ENCODE measurements at places on chromosomes 5 and 9.

- DNase-seq: no peak
These were observed 7.7 kb upstream of the ZCCHC10 start for GRCh38 chr5:133034064-133034463.

DNA sequence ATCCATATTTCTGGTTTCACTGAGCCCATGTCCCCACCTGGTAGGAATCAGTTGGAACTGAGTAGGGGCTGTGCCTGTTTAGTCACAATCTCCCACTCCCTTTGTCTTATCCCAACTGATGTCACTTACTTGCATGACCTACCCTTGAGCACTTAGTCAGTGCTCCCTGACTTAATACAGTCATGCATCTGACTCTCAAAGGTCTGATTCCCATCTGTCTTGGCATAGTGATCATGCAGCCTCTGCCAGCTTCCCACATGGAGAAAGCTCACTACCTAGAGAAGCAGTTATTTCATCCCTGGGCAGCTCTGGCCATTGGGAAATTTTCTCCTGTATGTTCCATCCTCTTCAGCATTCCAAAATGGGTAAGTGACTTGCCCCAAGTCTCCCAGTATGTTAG lies 24.8 kb downstream of the ABLIM3 start:
- DNase-seq: no peak

DNA sequence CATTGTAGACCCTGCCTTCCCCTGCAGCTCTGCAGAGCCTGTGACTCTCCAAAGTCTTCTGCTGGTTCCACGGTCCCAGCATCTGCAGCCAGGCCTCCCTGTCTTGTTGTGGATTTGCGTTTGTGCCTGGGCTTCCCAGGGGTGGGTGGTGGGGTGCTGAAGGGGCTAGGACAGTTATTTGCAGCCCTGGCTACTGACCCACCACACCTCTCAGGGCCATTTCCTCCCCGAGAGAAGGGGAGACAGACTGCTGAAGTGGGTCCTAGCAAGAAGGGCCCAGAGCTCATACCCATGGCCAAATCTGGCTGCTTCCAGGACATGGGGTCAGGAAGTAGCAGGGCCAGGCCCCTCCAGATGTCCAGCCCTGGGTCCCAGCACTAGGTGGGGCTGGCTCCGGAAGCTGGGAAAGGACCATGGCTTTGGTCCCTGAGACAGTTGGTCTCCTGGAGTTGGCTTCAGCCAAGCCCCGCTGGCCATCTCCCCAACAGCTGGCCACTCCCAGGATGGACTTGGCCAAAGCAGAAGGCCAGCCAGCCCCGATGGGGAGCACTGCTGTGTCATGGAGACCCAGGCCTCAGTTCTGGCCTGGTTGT lies 26.3 kb downstream of the GSN start:
- DNase-seq: no peak

GRCh38 chr5:157581901-157582300 lies 6.3 kb upstream of the ADAM19 start:
- DNase-seq: no peak

DNA sequence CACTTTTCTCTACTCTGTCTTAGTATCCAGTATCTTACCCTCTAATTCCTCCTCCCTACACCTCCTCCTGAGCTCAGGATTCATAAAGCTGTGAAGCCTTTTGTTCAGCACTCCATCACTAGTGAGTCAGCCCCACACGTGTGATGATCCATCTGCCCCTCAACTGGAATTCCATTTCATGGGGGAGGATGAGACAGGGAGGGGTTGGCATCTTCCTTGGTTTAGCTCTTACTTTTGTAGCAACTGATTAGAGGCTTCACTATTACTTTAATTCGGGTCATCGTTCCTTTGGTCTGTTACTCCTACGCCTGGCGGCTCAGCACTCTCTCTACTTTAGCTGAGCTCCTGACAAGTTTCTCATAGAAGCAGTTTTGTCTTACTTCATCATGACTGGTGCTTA lies 11.8 kb downstream of the BTNL8 start:
- no peak for DNase-seq

- no peak for DNase-seq
These were observed 89.8 kb downstream of the PSAT1 start for GRCh38 chr9:78386773-78387172.

GRCh38 chr9:120655005-120655622 lies 59.2 kb downstream of the MEGF9 start:
- no peak for DNase-seq

DNA sequence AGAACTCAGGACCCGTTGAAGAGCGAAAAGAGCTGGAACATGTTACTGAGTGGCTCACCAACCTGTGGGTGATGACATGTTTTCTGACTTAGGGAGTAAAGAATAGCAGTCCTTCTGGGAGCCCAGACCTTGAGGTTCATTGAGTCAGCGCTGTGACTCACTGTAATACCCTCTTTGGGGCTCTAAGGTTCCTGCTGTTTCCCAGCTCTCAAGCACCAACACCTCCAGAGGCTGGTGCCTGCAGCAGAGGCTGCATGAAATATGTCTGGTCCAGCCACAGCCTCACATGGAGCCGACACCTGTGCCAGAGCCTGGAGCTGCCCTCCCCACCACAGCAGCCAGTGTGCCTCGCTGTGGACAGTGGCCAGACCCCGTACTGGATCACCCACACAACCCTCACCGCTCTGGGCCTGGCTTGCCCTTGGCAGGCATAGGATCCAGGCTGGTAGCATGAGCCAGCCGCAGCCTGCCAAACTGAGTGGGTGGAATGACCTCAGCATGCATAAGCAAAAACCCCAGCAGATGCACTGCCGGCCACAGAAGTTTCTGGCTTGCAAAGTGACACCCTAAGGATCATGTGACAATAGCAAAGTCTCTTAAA lies 143.5 kb upstream of the MRPS30 start:
- DNase-seq: no peak

DNA sequence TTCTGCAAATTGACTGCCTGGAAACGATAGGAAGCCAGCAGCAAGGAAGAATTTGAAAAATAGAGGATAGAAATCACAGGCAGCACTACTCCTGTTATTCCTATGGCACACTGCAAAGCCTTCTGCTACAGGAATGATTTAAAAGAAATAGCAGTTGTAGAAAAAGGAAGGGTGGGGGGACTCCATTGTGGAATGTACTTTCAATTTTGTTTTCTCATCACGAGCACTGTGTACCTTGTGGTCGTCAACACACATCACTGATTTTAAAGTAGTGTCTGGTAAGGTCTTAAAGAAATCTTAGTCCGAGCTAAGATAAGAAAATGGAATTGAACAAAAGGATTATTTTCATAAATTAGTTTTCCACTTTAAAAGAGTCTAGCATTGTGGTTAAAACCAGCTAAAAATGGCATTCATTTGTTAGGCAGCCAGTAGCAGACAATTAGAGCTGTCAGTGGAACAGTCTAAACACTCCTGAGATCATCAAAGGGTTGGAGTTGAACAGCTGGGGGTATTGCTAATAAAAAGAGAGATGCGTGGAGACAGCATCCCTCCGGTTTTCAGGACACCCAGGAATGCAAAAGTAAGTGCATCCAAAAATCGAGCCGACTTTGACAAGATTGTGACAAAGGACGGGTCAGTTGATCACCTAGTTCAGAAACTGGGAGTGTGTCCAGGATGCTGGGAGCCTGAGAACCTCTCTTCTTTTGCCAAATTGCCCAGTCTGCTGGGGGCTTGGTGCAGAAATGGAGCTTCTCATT lies 97.8 kb upstream of the WWC1 start:
- no peak for DNase-seq

GRCh38 chr5:127810017-127810416 lies 106.8 kb downstream of the CCDC192 start:
- no peak for DNase-seq

DNA sequence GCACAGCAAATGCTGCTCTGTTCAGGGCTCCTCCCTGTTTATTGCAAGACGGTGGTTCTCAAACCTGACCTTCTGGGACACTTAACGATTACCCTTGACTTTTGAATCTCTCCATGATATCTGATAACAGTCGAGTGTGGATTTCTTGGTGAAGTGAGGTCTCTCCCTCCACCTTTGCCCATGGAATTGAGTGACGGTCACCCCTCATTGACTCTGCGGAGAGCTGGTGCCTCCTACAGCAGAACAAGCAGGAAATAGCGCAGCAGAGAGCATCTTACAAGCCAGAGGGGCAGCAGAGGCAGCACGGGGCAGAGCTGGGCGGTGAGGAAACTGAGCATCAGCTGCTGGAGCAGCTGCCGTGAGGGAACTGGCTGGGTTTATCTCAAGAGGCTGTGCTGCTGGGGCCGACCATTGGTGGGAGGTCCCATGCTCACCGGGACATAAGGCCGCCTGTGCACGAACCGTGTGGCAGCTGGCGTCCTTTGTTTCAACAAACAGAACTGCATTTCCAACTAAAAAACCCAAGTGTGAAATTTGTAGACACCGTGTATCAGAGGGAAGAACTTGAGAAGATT lies 189.8 kb downstream of the MTRR start:
- no peak for DNase-seq

- DNase-seq: no peak
These were observed 78.0 kb downstream of the SH3GL2 start for GRCh38 chr9:17656889-17657288.

DNA sequence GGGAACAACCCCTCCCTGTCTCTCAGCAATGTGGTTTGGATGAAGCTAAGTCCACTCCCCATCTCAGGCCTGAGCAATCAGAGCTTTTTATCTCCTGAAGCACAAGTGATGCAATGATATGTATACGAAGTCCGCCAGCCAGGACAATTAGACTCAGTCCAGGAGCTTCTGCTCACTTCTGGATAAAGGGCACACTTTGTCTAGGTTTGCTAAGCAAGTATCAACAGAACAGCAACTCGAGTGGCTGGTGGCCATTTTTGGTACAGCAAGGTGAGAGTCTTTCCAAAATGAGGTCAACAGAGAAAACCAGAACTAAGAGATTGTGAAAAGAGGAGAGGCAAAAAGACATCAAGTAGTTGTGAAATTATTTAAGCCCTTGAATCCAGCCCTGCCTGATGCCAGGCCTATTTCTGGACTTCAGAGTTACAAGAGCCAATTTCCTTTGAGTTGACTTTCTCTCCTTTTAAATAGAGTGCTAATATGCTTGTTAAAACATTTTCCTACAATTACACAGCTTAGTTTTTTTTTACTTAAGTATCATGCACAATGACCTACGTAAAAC lies 8.2 kb downstream of the NDUFA8 start:
- no peak for DNase-seq

DNA sequence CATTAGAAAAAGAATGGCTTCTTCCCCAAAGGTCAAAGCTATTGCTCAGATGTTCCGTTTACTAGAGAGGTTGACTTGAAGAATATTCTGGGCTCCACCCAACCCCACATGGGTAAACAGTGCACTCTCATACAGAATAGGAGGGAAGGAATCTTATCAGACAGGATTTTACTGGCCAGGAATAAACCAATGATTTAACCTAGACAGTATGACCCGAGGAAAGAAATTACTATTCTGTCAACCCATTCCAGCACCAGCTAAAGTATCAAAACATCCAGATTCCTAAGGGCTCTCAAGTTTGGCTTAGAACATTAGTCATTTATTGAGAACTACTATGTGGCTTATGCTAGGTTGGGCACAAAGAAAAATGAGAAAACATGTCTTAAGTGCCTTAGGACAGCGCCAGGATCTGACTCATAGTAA lies 493.6 kb upstream of the KLF4 start:
- no peak for DNase-seq

GRCh38 chr5:169736653-169737052 lies 99.6 kb downstream of the DOCK2 start:
- DNase-seq: no peak
